ENCODE measurements at places on chromosomes 4 and X.

DNA sequence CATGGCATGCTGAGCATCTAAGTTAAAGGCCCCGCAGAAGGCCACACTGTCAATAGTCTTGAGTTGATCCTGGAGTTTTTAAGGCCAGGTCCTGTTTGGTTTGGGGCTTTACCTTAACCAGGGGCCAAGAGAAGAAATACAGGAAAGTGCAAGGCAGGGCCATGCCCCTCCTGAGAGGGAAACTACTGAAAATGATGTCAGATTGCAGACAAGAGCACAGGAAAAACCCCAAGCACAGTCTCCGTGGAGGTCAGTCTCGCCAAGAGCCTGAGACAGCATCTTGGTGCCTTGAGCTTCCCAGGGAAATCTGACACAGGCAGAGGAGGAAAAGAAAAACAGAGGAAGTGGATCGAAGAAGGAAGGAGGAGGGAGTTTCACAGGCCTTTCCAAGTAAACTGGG is 32.2 kb upstream of the GATB start:
- no peak for DNase-seq

GRCh38 chrX:3638280-3638873 is 75.1 kb downstream of the PRKX start:
- DNase-seq, result peak; percentile 74

DNA sequence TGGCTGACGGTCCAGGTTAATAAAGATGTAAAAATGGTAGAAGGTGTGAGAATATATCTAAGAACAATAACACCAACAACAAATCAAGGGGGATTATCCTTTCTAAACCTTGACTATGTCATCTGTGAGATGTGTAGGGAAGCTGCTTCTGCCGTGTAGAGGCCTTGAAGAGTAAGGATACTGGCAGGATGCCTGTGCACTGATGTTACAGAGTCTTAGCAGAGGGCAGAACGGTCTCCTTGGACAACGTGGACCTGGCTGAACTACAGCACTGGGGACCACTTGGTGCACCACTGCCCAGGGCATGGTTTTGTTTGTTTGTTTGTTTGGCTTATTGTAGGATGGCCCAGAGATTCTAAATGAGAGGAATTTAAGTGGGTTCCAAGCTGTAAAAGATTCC is 33.5 kb downstream of the GPAT3 start:
- no peak for DNase-seq

DNA sequence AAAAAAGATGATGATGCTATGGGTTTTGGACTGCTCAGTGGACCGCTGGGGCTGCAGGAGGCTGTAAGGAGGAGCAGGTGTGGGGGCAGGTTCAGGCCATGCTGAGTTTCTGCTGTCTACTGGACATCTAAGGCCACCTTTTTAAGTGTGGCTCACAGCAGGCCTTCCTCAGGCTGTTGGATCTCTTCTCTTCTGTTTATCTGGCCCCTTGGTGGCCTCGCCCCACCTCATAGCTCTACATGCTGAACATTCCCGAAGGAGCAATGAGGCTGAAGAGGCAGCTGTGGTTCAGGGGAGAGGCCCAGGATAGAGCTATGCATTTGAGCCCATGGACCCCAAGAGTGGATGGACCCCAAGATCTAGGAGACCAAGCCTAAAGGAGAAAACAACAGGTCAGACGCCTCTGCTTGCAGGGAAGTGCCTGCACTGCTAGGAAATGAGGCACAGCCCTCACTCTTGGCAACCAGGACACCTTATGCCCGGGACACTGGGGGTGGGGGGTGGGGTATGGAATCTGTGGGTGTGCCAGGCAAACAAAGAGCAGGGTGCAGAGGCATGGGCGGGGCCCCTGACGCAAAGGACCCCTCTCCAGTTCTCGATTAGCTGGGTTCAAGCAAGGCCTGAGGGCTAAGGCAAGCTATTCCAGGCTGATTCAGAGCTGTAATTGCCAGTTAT is 168.9 kb downstream of the BCOR start:
- DNase-seq, result no peak

DNA sequence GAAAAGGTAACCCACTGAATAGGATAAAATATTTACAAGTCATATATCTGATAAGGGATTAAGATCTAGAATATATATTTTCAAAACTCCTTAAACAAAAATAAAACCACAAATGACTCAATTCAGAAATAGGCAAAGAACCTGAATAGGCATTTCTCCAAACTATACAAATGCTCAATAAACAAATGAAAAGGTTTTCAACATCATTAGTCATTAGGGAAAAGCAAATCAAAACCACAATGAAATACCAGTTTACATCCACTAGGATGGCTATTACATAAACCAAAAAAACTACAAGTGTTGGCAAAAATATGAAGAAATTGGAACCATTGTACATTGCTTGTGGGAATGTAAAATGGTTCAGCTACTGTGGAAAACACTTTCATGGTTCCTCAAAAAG is 167.0 kb upstream of the GALNT7 start:
- DNase-seq, result no peak

GRCh38 chrX:3142259-3143042 is 101.2 kb downstream of the ARSF start:
- DNase-seq, result no peak

DNA sequence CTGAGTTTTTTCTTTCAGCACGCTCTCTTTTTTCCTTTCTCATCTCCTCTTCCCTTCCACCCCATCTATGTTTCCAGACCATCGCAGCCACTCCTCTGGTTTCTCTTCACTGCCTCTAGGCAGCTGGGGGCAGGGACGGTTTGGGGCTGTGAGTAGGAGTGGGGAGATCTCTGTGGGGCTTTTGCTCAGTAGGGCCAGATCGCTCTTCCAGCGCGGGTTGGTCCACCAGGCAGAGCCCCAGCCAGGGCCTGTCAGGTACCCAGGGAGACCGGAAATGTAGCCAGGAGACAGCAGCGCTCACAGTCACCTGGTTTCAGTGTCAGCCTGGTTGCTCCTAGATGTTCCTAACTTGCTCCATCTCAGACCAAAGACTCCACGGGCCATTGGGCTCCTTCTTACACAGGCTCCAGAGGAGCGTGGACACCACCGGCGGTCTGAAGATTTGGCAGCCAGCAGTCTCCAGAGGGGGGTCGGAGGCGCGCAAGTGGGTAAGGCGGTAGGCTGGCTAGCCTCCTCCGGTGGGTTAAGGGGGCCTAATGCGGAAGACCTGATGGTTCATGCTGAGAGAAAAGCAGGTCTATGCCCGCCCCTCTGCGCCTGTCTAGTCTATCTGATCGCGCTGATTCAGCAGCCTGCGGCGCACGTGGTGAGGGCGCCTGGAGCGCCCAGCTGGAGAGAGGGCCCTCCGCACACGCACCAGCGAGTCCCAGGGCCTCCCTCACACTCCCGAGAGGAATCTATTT is 1.8 kb downstream of the FGF5 start:
- DNase-seq, result peak; percentile 60

DNA sequence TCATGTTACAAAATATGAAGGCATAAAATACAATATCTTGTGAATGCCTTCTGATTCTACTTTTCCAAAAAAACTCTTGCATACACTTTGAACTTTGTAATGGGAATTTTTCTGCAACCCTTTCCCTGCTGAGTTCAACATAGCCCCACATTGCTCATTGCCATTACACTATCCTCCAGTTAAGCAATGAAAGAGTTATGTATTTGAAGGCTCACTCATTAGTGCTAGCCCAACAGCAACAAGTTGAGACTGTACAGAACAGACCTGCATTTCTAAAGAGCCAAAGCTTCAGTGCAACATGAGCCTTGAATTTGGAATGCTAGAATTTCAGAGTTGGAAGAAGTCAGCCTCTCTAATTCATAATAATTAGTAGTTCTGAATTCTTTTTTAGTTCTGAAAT is 44.4 kb upstream of the STAG2 start:
- DNase-seq, result no peak

- no peak for DNase-seq
Observed at GRCh38 chr4:27215220-27215826, 354.7 kb downstream of the STIM2 start.

DNA sequence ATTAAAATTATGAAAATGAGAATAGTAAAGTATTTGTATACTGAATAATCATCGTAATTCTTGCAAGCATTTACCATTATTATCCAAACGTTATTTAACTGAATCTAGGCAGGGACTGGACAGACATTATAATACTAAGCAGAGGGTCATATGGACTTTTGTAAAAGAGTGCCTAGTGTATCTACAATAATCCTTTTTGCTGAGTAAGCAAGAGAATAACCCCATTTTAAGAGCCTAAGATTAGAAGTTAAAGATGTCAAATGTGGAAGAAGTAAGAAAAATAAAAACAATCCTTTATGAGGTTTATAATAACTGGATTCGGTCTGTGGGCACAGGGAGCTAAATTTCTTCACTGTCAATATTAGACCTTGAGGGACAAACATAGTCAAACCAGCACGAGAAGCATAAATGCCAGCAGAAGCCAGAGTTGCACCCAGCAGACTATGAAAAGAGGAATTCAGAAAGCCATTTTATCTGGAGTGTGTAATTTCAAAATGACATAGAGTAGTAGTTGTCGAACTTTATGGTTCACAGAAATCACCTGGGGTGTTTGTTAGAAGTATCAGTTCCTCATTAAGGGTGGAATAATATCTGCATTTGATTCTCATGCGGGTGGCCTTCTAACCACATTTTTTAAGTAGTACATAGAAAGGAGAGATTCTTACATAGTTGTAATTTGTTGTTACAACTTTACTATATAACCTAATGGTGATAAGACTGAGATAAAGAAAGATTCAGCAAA is 39.7 kb upstream of the DCLK2 start:
- no peak for DNase-seq

DNA sequence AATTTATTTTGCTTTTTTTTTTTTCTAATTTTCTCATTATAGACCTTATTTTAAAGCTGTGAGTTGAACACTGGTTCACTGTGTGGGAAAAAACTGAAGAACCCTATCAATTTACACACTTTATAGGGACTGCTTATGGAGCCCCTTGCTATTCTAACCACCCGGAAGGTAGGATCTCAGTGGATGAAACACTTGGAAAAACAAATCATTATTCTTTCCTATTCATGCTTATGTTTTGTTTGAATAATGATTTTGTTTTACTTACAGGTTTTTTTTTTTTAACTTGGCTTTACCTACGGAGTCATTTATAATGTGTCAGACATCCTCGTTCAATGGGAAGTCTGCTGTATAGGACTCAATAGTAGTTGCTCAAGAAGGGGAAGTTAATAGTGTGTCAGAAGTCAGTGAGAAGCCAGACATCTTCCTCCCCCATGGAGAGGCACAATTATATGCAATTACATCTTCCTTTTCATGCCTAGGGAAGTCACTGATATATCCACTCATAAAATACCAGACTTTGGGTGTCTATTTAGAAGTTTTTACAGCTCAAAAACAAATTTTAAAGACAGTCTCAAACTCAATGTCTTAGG is 113.2 kb downstream of the ARSF start:
- no peak for DNase-seq

GRCh38 chr4:153067376-153067775 is 131.3 kb downstream of the FHDC1 start:
- DNase-seq, result no peak

- DNase-seq, result no peak
Observed at GRCh38 chr4:77636902-77637301, 31.3 kb downstream of the CXCL13 start.

DNA sequence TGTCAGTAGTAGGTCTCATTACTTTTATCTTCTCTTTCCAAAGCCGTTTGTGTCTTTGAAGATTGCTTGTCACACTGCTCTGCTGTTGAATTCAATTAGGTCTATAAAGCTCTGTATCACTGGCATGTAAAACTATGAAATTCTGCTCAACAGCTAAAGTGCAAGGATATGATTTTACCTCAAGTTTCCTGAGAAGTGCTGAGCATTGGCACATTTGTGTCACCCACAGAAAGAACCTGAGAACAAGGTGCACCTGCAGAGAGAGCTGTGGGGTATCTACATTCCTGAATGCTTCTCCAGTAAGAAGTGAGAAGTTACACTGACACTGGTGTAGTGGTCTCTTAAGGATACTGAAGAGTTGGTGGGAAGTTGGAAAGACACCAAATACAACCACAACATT is 274.0 kb downstream of the INPP4B start:
- DNase-seq, result no peak

- DNase-seq, result no peak
Observed at GRCh38 chr4:115790812-115791211, 677.4 kb upstream of the NDST4 start.

- DNase-seq, result no peak
Observed at GRCh38 chr4:173247321-173247720, 78.7 kb downstream of the GALNT7 start.

DNA sequence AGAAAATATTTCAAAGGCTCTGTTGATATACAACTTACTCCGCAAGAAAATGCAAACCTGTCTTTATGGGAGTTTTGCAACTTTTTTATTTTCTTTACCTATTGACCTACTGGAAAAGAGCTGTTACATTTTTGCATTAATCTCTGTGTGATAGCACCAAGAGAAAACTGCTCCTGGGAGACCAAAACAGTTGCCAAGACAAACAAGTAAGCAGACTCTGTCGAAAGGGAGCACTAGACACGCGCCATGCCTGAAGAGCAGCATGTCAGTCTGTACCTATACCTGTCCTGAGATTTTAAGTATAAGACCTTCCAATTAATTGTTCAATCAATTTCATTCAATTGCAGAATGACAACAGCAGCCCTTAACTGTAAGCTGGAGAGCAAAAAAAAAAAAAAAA is 56.0 kb upstream of the TECRL start:
- DNase-seq, result no peak

- no peak for DNase-seq
Observed at GRCh38 chr4:168945291-168945690, 64.8 kb downstream of the CBR4 start.

DNA sequence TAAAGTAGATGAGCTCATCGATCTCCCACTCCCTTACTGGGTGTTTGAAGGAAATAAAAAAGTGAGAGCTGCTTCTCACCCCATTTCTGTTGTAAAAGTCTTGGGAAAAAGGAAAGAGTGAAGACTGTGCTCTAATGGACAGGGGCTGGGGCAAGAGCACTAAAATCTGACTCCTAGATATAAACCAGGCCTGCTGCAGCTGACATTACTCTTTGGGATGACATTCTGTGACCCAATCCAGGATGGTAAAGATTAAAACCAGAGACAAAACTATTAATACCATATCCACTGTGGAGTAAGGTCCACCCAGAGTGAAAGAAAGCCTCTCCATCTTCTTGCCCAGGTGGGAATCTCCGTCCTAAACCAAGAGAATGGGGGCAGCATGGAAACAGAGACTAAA is 20.1 kb upstream of the NEUROG2 start:
- no peak for DNase-seq

DNA sequence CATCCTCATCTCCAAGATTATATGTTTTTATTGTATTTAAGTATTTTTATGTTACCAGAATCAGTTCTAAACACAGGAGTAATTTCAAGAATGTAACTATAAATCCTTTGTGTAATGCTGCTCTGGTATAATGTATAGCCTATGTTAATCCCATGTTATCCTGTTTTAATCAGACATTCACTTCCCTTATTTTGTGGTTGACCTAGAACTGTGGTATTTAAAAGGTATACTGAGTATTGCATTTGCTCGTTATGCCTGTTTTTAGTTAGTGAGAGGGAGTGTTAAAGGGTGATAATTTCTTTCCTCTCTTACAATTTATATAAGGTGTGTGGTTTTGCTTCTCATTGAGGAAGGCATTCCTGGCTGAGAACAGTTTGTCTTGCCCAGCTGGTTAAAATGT is 26.2 kb downstream of the MTM1 start:
- DNase-seq, result no peak

- peak; percentile 85 for DNase-seq
Observed at GRCh38 chrX:115892787-115893671, 277.5 kb upstream of the AGTR2 start.
